ENCODE measurements at places on chromosomes 1 and 21.

- DNase-seq = peak; percentile 57
Measured at GRCh38 chr1:205285381-205286101, 36.0 kb downstream of the NUAK2 start.

GRCh38 chr1:154873321-154873950 lies 3.4 kb upstream of the KCNN3 start:
- DNase-seq = no peak

GRCh38 chr1:160325252-160325651 lies 17.8 kb downstream of the COPA start:
- no peak for DNase-seq

DNA sequence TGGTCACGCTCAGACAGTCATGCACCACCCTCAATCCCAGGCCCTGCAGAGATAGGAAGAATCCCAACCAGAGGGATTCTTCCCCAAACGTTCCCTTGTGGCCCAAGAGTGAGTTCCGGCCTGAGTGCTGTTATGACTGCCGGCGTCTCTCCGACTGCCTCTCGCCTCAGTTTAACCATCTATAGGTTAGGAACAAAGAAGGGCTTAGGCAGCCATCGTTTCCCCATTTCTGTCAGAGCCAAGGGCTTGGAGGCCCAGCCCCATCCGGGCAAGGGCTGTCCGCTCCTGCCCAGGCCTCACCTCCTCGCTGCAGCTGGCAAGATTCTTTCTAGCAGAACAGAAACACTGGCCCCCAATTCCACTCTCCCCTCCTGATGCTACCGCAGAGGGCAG lies 58.7 kb downstream of the STUM start:
- DNase-seq = no peak

DNA sequence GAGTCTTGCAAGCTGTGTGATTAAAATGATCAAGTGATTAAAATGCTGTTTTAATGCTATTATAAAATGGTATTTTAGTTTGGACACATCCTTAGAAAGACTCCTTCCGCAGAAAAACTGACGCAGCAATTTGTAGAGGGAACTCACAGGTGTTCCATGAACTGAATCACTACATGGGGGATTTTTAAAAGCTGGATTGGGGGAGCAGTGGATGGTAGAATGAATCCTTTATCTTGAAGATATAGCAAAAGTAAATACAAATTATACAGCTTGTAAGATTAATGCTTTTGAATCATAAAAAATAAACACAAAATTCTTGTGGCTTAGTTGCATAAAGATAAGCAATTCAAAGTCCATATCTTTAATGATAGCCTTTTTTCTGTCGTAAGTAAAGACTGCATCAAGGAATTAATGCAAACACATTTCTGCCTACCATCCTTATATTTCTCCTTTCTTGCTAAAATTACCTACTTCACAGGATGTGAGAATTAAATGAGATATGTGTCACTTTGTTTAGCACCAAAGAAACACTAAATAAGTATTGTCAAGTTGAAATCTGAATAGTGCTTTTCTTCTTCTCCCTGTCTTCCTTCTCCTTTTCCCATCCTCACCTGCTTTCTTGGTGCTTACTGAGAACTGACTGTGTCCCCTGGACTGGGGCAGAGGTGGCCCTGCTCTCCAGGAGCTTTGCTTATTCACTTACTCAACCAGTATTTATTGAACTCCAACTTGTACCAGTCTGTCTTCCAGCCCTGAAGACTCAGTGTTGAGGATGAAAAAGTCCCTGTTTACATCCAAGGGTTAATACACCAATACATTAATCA lies 61.5 kb upstream of the F3 start:
- DNase-seq = no peak

DNA sequence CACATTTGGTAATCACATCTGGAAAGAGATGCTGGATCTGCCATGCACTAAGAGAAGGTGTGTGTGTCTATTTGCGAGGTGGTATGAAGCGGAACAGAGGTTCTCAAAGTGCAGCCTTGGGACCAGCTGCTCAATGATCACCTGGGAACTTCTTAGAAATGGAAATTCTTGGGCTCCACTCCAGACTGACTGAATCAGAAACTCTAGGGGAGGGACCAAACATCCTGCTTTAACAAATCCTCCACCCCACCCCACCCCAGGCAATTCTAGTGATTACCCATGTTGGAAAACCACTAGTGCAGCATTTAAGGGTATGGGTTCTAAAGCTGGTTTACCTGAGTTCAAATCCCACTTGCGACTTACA lies 143.9 kb upstream of the JUN start:
- DNase-seq = no peak
